Astrocyte (in vitro differentiated cells and primary cell): ENCODE measurements at places on chromosomes 7 and 10. TPM values are rescaled to one million over a fixed set of nuclear protein-coding genes. Genes with fewer than 3 reads are reported as not detected.
A peak's percentile ranks its signal among the peaks of the same experiment; 100 is the strongest.

DNA sequence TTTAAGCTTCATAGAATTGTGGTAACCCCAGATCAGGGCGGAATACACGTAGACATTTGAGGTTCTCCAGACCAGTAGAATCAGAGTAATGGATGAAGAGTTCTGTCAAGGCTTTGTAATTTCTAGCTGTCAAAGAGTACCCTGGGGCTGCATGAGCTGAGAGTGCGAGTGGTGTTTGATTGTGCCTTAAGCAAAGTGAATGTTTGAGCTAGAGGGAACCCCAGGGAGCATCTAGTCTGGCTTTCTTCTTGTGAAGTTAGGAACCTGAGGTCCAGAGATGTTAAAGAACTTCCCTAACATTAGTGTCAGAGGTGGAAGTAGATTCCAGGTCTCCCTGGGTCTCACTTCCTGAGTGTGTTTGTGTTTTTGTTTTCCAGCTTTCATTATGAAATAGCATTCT is 212.3 kb upstream of the FZD1 start:
- H3K4me3 ChIP-seq = no peak overlapping the region
- H3K36me3 ChIP-seq = no peaks in the 10 kb centered on the region
- H3K4me1 ChIP-seq = no peaks in the 10 kb centered on the region

DNA sequence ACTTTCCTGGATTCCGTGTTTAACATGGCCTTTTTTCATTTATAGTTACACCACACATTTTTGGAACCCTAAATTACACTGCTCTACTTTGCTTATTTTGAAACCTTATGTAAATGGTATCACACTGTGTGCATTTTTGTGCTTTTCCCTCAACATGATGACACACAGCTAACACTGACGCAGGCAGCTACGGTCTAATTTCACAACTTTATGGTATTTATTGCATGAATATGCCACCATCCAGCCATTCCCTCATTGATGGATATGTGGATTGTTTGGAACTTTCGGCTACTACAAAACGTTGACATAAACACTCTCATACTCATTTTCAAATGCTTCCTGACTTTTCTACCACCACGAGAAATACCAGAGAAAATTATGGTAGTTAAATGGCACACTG is 6.9 kb downstream of the PAPOLB start:
- no peaks in the 10 kb centered on the region for H3K36me3 ChIP-seq
- H3K4me1 ChIP-seq = no peaks in the 10 kb centered on the region
- DNase-seq = no peak
- no peak overlapping the region for H3K4me3 ChIP-seq
- H3K27ac ChIP-seq = no peak overlapping the region
- no peaks in the 10 kb centered on the region for H3K27me3 ChIP-seq

GRCh38 chr7:120412139-120413050 is 139.4 kb downstream of the KCND2 start:
- no peaks in the 10 kb centered on the region for H3K4me1 ChIP-seq
- H3K27me3 ChIP-seq = no peaks in the 10 kb centered on the region
- no peaks in the 10 kb centered on the region for H3K36me3 ChIP-seq
- H3K27ac ChIP-seq = no peak overlapping the region
- no peak for DNase-seq

GRCh38 chr7:46844486-46844885 is 737.4 kb downstream of the TNS3 start:
- H3K4me3 ChIP-seq = no peak overlapping the region
- no peaks in the 10 kb centered on the region for H3K27me3 ChIP-seq
- peak; percentile 73 for DNase-seq
- no peak overlapping the region for H3K27ac ChIP-seq
- no peaks in the 10 kb centered on the region for H3K36me3 ChIP-seq

DNA sequence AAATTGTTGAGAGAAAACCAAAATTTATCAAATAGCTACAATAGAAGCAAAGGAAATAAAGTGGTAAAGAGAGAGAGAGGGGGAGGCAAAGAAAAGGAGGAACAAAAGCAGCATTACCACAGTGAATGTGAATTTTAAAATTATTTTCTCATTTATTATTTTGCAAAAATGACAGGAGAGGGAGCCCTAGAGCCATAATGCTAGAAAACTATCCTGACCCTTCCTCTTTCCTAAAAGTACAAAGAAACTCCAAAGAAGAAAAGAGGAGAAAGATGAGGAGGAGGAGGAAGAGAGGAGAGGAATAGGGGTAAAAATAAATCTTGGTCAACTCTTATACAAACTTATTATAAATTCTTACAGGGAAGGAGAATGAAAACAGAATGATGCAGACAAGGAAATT is 921.5 kb downstream of the NRG3 start:
- H3K27ac ChIP-seq = no peak overlapping the region
- no peaks in the 10 kb centered on the region for H3K27me3 ChIP-seq
- no peaks in the 10 kb centered on the region for H3K4me1 ChIP-seq
- peak; percentile 23 for DNase-seq
- no peaks in the 10 kb centered on the region for H3K36me3 ChIP-seq

DNA sequence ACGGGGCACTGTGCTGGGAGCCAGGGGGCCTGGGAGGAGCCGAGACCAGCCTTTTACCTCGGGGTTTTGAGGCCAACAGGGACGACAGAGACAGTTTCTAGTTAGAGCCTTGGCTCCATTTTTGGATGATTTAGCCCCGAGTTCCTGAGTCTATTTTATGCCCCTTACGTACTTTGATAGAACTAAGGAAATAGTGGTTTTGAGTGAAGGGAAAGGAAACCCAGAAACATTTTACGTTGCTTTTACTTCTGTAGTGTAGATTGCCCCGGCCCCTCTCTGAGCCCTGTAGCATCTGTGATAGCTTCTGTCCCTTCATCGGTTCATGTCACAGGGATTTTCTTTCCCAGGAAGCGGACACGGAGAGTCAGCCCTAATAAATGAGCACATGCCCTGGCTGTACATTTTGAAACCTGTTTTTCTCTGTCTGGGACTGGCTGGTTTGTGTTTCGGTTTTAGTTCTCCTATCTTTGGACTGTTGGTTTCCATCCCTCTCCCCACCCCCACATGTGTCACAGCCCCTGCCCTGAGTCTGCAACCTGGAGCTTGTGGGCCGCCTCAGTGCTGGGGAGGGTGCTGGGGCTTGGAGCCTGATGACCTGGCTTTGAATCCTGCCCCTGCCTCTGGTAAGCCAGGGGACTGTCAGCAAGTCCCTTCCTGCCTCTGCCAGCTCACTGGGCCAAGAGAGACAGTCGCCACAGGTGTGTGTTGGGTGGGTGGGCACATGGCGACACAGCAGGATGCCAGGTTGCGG is 6.9 kb upstream of the ORAI2 start:
- no peaks in the 10 kb centered on the region for H3K27me3 ChIP-seq
- no peak for DNase-seq
- H3K4me3 ChIP-seq = no peak overlapping the region
- H3K27ac ChIP-seq = no peak overlapping the region

DNA sequence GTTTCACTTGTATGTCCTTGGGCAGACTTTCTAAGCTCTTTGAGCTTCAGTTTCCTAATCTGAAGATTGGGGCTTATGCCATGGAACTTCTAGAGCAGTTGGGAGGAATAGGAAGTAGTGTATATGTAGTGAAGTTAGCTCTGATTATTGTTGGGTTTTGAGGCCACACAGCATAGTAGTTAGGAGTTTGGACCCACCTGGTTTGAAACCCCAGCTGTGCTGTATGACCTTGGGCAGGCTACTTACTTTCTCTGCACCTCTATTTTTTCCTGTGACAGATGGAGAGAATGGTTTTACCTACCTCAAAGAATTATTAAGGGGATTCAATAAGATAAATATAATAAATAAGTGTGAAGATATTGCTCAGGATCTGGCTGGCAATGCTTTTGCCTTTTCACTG is 61.4 kb upstream of the ADRB1 start:
- H3K27ac ChIP-seq = no peak overlapping the region
- H3K4me3 ChIP-seq = no peak overlapping the region

DNA sequence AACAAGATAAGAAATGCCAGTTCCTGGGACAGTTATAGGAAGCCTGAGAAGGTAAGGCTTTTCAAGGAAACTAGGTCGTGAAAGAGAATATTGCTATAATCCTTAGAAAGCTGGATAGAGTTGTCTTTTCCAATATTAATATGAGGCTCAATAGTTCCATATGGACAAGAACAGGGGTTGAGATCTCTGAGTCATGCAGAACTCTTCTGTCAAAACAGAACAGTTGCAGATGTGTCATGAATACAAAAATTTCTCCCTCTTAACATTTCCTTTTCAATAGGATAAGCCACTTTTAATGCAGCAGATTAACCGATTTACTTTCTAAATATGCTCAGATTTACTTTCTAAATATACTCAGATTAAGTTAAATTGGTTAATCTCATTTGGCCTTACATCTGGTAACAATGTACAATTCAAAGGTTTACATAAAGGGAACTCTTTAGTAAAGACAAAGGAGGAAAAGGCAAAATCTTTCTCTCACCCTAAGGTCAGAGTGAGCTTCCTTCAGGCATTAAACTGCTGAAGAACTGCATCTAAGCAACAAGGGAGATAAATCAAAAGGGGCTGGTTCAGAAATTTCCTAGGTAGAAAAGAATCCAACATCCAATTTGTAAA is 104.7 kb upstream of the PCDH15 start:
- no peak overlapping the region for H3K4me3 ChIP-seq
- H3K4me1 ChIP-seq = no peaks in the 10 kb centered on the region
- H3K36me3 ChIP-seq = no peaks in the 10 kb centered on the region
- H3K27ac ChIP-seq = no peak overlapping the region
- H3K27me3 ChIP-seq = no peaks in the 10 kb centered on the region
- DNase-seq = no peak

DNA sequence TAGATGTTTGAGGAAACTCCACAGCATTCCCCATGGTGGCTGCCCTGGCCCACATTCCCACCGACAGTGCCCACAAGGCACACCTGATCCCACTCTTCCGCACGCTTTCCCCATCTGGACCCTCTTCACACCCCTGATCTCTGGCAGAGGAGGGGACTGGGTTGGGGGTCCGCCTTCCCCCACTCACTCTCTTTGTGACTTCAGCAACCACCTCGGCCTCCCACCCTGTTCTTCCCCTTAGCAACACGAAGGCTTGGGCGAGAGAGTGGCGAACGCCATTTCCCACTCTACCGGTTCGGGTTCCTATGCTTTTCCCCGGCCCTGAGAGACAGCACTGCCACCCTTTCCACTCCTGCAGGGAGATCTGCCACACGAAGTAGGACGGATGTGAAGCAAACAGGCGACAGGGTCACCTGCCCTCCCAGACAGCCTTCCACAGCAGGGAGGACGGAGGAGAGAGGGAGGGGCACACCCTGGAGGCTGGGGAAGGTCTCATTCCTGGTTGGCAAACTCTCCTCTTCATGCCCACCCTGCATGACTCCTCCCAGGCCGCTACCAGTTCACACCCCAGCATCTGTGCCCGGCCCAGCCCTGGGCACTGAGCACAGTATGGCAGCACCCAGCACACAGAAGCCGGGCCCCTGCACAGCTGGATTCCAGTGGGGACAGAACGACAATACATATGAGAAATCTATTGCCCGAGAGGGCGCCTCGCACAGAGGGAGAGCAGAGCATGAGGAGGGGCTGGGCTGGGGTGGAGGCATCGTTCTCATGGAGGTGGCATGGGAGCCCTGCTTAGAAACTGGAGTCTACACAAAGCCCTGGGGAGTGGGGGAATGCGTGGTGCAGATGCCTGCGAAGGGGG is 93.5 kb downstream of the PAXIP1 start:
- no peak overlapping the region for H3K27ac ChIP-seq
- H3K27me3 ChIP-seq = peaks cover 2% of the 10 kb centered on the region
- no peak for DNase-seq
- no peak overlapping the region for H3K4me3 ChIP-seq

DNA sequence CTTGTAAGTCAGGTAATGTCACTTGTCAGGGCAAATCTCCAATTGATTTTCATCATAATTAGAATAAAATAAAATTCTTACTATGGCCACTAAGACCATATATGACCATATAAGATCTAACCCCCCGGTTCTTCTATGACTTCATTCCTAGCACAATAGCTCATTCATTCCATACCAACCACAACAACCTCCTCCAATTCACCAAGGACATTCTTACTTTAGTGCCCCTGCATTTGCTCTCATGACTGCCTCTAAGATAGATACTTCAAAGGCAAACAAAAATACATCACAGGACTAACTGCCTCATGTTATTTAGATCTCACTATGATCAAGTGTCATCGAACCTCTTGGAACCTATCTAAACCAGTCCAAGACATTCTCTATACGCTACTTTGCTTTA is 90.8 kb downstream of the SNX13 start:
- H3K27ac ChIP-seq = peak overlapping the region; percentile 53
- peaks cover 3% of the 10 kb centered on the region for H3K36me3 ChIP-seq
- peak; percentile 83 for DNase-seq
- H3K4me3 ChIP-seq = no peak overlapping the region

The GUSB gene
- 18.3 and 20.0 TPM in 2 replicates for total RNA-seq

The CYP3A5 gene
- total RNA-seq = 0.07 TPM in 1 of 2 replicates, not detected in the other

The HIF1AN gene
- total RNA-seq = 49.4 and 50.1 TPM in 2 replicates

The ALKBH4 gene
- 8.7 and 12.4 TPM in 2 replicates for total RNA-seq

The NEBL gene
- 3.7 and 6.0 TPM in 2 replicates for total RNA-seq
